ENCODE measurements at places on chromosomes 13 and 19.

- peak; percentile 13 for DNase-seq
These were observed 303.4 kb downstream of the GPC6 start for GRCh38 chr13:93529961-93530360.

DNA sequence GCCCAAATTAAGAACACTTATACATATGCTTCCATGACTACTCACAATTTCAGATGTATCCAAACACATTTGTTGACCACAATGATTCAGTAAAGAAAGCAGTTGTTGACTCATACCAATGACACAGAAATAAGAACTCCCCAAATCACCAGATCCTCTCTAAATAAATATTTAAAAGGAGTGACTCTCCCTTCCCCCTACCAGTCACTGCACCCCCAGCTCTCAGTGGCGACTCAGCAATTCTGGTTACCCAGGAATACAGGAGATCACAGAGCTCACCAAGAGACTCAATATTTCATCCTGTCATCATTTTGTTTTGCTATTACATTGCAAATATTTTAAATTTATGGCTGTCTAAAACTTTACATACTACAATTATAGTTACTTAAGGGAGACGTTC lies 131.5 kb downstream of the RGCC start:
- peak; percentile 96 for DNase-seq

DNA sequence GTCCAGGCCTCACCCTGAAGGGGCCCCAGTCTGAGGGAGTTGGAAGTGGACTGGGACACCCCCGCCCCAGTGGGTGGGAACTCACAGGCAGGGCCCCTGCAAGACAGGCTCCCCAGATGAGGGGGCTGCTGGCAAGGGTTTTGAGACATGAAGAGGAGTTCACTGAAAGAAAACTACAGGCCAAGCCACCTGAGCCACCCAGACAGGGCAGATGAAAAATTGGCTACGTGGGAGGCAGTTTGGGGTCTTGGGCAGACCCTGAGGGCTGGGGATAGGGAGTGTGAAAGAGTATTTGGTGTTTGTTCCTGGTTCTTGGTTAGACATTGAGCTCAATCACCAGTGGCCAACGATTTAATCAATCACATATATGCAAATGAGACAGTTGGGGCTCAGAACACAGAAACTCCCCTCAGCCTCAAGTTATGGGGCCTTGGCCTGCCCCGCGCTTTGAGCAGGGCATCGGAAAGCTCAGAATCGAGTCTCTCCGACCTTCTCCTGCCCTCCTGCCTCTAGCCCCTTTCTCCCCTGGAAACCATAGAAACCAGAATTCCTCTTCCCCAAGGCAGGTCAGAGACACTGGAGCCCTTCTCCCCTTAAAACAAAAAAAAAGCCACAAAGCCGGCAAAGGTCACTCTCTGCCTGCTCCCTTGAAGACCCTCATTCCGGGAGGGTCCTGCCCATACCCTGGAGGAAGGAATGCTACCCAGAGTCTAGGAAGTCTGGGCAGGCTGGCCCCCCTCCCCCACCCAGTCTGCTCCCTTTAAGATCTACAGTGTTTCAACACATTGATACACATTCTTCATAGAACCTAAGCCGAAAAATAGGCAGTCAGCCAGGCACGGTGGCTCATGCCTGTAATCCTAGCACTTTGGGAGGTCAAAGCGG lies 1.3 kb upstream of the ISYNA1 start:
- DNase-seq, result peak; percentile 78

DNA sequence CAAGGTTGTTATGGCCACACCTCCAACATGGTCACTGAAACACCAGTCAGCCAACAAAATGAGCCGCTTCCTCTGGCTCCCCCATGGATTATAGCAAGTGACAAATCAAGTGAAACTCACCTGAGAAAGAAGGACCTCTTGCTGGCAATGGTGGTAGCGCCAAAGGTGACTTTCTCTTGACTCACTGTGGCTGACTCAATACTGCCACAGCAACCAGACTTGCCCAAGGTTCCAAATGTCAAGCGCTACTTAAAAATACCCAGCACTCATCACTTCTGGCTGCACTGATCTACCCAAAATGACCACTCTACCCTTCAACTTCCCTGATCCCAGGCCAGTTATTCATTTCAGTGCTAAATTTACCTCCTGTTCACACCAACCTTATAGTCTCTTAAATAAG lies 495.5 kb downstream of the FOXO1 start:
- DNase-seq, result no peak

DNA sequence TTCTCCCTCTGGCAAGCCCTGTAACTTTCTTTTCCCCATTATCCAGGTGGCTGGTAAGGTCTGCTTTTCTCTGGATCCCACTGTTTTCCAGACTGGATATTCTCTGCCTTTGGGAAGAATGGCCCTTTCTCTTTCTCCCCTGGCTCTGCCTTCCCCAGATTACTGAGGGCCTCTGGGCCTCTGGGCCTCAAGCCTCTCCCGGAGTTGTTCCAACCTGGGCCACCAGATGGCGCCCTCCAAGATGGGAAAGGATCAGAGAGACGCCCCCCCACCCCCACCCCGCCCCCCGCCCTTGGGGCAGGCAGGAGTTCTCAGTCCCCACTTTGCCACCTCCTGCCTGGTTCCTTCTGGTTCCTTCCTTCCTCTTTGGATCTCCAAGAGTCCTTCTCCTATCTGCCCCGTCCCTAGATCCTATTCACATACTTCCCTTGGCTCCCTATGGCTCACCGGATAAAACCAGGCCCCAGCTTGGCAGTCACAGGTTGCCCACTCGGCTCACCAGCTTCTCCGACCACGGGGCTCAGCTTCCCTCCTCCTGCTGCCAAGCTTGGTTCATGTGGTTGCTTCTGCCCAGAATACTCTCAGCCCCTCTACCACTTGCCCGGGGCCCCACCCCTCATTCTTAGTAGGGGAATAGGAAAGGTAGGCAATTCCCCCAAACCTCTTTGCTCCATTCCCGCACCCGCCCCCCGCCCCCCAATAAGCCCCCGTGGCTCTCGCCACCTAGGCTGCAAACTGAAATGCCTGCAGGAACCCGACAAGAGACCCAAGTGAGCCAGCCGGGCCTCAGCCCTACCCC lies 13.1 kb downstream of the EPS8L1 start:
- peak; percentile 59 for DNase-seq

GRCh38 chr19:36605101-36605876 lies at the start of gene ZNF382:
TSS of gene ZNF382 (plus strand) at chr19:36605313. CDS start at chr19:36609915, 4,602 bp downstream.
- peak; percentile 65 for DNase-seq

- DNase-seq, result no peak
These were observed 238.2 kb downstream of the B3GLCT start for GRCh38 chr13:31437975-31438374.

DNA sequence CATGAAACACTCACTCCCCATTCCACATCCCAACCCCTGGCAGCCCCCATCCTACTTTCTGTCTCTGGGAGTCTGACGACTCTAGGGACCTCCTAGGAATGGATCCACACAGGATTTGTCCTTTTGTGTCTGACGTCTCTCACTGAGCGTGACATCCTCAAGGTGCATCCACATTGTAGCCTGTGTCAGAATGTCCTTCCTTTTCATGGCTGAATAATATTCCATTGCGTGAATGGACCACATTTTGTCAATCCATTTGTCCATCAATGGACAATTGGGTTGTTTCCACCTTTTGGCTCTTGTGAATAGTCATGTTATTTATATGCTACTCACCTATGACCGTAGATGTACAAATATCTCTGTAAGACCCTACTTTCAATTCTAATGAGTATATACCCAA lies 16.8 kb upstream of the NMRK2 start:
- DNase-seq, result no peak

- DNase-seq, result no peak
These were observed 4.1 kb upstream of the TMEM161A start for GRCh38 chr19:19142347-19142746.

DNA sequence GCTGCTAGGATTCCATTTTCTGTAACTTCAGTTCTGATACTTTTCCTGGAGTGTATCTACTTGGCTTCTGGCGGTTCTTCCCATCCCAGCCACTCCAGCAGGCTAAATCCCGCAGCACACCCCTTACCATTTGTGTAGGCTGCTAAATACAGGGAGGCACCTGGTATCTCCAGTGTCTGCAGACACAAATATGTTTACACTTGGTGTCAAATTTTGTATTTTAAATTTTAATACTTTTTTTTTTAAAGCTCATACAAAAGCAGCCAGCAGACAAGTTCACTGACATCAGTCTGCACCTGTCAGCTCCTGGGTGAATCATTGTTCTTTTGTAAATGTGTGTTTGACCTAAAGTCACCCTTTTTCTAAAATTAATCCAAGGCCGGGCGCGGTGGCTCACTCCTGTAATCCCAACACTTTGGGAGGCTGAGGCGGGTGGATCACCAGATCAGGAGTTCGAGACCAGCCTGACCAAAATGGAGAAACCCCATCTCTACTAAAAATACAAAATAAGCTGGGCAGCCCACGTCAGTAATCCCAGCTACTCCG lies 3.4 kb upstream of the ZSCAN4 start:
- no peak for DNase-seq

DNA sequence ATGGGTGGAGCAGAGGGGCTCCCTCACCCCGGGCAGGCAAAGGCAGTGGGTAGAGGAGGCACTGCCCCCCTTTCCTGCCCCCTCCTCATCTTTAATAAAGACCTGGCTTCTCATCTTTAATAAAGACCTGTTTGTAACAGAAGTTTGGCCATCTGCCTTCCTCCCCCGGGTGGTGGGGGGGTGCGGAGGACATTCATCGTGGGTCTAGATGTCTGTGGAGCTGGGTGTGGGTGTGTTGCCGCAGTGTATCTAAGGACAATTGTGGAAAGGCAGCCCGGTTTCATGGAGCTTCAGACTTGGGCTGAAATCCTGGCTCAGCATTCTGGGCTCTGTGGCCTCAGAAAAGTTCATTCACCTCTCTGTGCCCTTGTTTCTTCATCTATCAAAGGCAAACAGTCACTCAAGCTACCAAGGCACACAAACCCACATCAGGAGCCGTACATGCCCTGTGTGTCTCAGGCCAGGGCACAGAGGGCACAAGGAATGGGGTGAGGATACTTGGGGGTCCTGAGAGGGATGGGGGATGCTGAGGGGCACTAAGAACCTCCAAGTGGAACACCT lies 8.8 kb upstream of the SWSAP1 start:
- DNase-seq, result no peak
